ENCODE measurements at places on chromosomes 12 and 14.

DNA sequence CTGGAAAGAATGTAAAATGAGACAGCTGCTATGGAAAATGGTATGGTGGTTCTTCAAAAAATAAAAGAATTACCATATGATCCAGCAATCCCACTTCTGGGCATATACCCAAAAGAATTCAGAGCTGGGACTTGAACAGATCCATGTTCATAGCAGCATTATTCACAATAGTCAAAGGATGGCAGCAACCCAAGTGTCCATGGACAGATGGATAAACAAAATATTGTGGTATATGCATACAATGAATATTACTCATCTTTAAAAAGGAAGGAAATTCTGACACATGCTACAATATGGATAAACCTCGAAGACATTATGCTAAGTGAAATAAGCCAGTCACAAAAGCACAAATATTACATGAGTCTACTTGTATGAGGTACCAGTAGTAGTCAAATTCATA is 9.1 kb downstream of the RAB2B start:
- DNase-seq, result no peak

DNA sequence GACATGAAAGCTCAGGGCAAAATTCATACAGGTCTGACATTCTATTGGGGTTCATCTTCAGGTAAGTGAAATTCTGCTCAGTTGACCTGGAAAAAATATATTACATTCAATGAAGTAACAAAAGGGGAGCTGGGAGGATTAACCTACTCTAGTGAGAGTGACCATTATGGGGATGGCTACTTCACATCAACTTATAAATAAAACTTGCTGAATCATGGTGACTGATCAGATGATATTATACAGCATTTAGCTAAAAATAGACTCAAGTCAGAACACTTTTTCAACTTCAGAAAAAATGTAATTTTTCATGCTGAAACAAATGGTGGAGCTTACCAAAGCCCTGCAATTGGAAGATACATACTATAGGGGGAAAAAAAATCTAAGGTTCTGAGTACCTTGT is 800.2 kb downstream of the FSCB start:
- no peak for DNase-seq

DNA sequence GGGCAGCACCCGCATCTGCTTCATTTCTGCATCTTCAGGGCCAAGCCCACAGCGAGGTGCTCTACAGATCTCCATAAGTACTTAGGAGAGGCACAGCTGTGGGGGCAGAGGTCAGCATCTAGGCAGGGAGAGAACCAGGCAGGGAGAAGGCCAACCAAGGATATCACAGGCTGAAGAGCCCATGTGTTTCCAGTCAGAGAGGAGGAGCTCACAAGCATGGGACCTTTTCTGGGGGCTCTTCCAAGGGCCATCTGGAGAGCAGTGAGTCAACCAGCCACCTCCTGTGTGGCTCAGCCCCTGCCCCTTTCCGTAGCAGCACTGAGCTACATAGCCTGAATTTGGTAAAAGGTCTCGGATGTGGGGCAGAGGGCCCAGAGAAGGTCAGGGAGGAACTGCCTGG is 78.5 kb downstream of the ARL6IP4 start:
- DNase-seq, result no peak

DNA sequence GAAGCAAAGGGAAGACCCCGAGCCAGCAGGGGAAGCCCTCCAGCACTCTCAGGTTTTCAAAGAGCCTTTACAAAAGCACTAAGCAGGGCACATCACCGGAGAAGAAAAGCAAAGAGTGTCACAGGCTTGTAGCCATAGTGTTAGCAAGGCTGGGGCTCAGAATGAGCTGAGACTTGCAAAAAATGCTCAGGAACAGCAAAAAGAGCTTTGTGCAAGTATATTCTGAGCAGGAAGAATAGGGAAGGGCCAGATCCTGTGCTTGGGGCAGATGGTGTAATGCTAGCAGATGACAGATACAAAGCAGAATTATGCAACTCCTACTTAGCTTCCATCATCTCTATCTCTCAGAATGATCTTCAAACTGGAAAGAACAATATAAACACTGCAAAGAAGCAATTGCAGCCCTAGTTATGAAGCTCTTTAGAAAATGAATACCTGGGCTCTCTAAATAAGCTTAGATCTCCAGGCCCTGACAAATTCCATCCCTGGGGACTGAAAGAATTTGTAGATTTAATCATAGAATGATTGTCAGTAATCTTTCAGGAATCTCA is 23.7 kb upstream of the PARP11 start:
- no peak for DNase-seq

- no peak for DNase-seq
Measured at GRCh38 chr14:102817942-102818940, 41.0 kb downstream of the TRAF3 start.

DNA sequence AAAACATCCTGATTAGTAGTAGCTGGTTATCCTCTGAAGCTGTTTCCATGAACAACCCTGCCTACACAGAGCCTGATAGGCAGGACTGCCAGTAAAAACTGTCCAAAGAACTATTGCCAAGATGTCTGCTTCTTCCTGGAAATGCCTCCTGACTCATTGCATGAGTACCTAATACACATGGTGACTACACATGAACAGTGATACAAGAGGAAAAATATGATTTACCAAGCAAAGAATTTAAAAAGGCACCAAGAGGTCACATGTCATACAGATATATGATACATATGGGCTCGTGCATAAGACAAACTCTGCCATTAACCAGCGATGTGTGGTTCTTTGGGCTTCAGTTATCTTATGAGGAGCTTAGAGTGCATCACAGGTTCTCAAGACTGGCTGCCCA is 552.3 kb downstream of the SLC16A7 start:
- no peak for DNase-seq

DNA sequence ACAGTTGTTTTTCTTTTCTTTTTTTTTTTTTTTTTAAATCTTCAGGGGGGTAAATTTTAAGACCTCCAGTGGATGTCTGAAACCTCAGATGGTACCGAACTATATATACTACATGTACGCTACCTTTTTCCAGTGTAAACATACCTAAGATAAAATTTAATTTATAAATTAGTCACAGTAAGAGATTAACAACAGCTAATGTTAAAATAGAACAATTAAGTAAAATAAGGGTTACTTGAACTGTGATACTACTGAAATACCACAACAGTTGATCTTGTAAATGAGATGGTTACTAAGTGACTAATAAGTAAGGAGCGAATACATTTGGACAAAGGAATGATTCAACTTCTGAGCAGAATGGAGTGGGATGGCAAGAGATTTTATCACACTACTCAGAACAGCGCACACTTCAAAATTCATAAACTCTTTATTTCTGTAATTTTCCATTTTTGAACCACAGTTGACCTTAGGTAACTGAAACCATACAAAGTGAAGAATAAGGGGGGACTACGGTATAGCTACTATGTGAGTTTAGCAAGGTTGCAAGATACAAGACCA is 80.5 kb upstream of the PCED1B start:
- DNase-seq, result no peak

- no peak for DNase-seq
Measured at GRCh38 chr14:50394713-50395112, 2.0 kb downstream of the CDKL1 start.

- DNase-seq, result no peak
Measured at GRCh38 chr14:72380456-72380855, 448.2 kb downstream of the RGS6 start.

GRCh38 chr12:109741970-109742703 is 28.5 kb downstream of the FAM222A start:
- DNase-seq, result no peak

- no peak for DNase-seq
Measured at GRCh38 chr12:122003651-122004611, 17.8 kb upstream of the BCL7A start.

DNA sequence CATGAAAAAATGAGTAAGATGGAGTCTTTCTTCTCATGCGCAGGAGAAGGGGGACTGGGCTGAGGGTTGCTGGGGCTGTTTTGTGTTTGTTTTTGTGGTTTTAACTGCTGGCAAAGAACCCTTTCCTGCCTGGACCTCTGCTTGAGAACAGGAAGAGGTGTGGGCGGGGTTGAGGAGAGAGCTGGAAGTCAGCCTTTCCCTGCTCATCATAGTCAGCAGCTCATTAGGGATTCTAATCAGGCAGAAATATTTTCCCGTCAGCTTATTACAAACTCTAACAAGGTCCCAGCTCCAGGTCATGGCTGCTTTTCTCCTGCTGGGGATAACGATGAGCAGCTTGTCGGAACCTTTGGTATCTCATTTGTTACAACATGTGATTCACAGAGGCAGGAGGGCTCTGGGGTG is 185.0 kb upstream of the NRXN3 start:
- DNase-seq, result no peak

- no peak for DNase-seq
Measured at GRCh38 chr12:113936460-113936859, 29.7 kb downstream of the RBM19 start.

- DNase-seq, result no peak
Measured at GRCh38 chr12:15540469-15540872, 218.2 kb downstream of the PTPRO start.

DNA sequence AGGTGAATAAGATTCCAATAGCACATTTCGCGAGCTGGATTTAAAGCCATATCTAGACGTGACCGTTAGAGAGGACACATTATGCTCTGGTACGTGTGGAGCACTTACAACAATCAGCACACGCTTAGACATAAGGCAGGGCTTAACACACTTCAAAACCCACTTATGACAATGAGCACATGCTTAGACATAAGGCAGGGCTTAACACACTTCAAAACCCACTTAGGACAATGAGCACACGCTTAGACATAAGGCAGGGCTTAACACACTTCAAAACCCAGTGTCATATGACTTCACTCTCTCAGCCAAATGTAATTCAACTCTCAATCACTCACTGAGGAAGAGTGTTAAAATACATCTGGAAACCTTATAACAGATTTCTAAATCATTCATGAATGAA is 11.2 kb upstream of the PLD4 start:
- no peak for DNase-seq

DNA sequence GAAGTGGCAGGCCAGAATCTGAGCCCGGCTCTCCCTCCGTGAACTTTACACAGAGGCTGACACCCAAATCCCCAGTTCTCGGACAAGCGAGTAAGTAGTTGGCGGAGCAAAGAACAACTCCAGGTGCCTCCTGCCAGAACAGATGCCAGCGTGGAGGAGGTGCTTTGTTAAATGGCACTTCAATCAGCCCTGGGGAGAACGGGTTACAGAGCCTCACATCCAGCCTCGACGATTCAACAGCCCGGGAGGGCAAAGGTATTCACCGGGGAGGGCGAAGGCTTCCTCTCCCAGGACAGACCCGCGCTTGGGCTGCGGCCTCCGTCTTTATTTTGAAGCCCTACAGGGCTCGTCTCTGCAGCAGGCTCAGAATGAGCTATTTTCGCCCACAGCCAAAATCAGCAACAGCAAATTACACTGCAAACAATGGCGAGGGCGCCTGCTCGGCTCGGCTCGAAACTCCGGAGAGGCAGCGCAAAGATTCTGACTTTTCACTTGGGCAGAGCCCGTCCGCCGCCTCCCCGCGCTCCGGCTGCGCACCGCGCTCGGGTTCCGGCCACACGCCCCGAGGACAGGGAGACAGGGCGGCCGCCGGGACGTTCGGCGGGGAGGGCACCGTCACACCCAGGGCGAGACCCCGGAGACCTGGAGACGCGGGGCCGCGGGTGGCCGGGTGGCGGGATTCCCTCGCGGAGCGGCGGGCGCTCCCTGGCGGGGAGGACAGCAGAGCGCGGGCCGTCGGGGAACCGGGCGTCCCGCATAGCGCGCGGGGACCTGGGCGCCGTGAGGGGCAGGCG is 811 bp downstream of the TMCC3 start:
- peak; percentile 34 for DNase-seq

DNA sequence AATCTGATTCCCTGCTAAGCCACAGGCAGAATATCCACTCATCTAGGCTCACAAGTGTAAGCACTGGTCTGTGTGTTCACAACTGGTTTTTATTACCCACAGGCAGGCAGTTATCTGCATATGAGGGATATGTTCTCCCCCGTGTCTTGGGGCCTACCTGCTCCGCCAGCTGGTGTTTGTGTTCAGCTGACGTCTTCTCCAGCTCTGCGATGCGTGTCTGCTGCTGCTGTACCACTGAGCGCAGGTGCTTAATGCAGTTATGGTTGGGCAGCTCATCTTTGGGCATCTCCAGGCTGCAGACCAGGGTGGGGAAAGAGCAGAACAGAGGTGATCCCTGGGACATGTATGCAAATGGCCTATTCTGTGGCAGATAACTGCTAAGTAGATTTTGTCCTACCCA is 13.7 kb downstream of the RNF41 start:
- no peak for DNase-seq

DNA sequence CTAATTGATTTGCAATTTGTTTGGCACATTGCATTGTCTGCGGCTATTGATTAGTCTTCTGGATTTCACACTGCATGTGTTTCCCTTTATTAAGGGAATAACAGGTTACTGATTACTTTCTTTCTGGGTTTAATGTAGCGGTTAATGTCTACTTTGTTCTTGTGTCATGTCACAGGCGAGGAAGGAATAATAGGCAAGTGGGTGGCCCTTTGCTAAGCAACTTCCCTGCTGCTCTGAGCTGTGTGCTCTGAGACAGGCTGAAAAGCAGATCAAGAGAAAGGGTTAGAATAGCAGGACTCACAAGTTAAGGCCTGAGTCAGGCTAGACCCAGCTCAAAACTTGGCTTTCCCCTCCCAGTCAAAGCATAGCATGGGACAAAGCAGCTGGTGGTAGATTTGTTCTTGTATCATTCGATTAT is 77.2 kb downstream of the NKX2-1 start:
- DNase-seq, result no peak

DNA sequence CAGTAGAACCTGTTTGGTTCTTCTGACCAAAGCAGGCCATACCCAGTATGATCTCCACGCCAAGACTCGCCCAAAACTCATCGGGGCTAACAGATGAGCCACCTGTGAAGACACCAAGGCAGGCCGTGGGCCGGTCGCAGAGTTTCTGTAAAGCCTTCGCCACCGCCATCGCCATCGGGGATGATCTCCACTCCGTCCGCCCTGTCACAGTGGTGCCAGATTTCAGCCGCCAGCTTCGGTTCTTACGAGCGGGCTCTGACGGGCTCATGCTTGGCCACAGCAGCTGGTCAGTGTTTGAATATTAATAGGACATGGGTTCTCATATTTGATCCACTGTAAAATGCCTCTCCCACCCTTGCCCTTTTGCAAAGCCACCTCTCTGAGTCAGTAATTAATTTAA is 113.2 kb upstream of the TMEM132D start:
- no peak for DNase-seq

- no peak for DNase-seq
Measured at GRCh38 chr12:41019461-41019860, 168.7 kb upstream of the PDZRN4 start.

DNA sequence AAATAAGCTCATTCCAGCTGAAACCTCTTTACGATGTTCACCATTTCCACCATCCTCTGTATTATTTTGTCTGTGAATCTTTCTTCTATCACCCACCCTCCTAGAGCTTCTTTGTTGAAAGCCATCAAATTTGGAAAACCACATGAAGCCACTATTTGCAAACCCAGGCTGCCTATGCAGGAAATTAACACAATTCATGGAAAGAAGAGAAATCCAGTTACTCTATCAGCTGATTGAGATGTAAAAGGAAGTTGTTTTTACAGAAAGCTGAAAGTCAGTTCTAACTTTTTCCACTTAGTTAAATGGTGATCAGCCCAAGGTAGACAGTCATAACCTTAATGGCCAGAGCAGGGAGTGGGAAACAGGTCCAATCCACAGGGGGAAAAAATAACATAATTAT is 6.6 kb downstream of the RHOJ start:
- no peak for DNase-seq

Data from activated naive CD8-positive, alpha-beta T cell treated with anti-CD3 and anti-CD28 coated beads, Interleukin-2, amount 50 U/mL, for 24 hours (primary cell).